ENCODE measurements at places on chromosomes 6 and 20.

- DNase-seq, result no peak
Observed at GRCh38 chr20:50634191-50634590, 57.2 kb downstream of the RIPOR3 start.

DNA sequence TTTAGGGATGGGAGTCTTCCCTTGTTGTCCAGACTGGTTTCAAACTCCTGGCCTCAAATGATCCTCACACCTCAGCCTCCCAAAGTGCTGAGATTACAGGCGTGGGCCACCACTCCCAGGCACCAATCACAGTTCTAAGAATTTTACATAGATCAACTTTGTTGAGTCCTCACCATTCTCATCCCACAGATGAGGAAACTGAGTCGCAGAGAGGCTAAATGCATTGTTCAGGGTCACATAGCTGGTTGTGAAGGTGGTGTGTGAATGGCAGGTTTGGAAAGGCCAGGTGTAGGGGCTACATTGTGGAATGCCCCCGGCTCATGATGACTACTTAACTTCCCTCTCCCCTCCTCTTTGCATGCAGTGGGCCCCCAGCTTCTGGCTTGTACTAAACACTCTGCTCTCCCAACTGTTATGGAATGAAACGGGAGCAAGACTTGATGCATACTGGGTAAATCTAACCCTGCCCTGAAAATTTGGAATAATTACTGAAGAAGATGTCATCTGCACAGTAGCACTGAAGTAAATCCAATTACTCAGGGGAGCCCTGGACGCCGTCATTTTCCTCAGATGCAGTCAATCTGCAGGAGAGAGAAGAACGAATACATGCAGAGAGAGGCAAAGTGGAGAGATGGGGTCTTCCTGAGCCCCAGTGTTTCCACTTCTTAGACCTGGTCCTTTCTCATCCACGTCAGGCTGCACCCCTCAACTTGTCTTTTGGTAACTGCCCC, 102.3 kb upstream of the ZNF217 start:
- no peak for DNase-seq

DNA sequence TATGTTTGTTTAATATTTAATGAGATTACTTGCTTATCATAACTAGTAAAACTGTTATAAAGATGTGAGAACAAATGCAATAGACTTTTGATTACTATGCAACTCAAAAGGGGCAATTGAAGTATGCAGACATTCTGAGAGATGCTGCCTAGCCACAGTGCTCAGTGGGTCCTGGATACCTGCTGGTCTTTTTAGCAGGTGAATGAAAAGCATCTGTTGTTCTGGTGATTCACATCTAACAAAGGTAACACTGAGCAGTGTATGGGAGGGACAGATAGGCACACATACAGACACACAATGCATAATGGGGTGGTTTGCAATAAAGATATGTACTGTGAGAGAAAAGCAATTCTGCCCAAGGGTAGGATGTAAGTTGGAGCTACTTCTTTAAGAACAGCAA, 46.9 kb downstream of the OGFRL1 start:
- no peak for DNase-seq

DNA sequence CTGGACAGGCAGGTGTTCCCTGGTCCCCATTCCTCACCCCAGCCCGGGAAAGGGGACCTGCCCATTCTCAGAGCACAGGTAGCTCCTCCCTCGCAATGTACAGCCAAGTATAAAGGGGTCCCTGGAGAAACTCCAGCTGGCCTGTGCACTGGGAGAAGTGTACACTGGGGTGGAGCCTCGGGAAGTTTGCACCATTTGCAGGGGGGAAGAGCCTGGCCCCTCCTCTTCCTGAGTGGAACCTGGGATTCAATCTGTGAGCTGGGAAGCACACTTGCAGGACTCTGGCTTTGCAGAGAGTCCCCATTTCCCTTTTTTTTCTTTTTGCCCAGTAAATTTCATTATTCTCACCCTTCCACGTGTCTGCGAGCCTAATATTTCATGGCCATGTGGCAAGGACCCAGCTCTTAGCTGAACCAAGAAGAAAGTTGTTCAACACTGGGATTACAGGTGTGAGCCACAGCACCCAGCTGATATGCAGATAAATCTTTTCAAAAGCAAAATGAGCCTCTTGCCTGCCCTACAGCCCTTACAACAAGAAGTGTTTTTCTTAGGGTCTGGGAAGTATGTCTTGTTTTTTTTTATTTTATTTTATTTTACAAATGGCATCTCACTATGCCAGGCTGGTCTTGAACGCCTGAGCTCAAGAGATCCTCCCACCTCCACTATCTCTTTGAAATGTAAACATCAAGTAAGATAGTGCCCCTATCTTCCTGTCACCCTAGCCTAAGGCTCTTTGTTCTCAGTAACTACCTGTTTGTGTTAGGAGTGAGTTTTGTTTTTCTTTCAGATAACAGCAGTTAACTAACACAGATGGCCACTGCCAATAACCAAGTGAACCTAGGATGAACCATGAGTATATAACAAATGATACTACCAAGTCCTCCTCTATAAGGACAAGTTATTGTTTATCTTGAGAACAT, 9.3 kb upstream of the RNGTT start:
- DNase-seq, result no peak

DNA sequence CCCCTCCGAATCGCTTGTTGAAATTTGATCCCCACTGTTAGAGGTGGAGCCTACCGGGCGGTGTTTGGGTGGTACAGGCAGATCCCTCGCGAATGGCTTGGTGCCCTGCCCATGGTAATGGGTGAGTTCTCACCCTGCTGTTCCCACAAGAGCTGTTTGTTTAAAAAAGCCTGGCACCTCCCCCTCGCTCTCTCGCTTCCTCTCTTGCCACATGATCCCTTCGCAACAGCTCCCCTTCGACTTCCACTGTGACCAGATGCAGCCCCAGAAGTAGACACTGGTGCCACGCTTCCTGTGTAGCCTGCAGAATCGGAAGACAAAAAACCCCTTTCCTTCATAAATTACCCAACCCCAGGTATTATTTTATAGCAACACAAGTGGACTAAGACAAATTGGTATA, 292.2 kb upstream of the QKI start:
- no peak for DNase-seq
